Hair follicle dermal papilla cell (primary cell): ENCODE measurements at places on chromosomes 12 and 14. TPM values are rescaled to one million over a fixed set of nuclear protein-coding genes. Genes with fewer than 3 reads are reported as not detected.

The POLE2 gene
- 2.7 and 4.7 TPM in 2 replicates for total RNA-seq

The GNB3 gene
- total RNA-seq = 1.9 and 5.8 TPM in 2 replicates

The SPTB gene
- under 0.01 TPM in 1 of 2 replicates, not detected in the other for total RNA-seq

The EML5 gene
- 0.12 and 0.81 TPM in 2 replicates for total RNA-seq

The PARP11 gene
- total RNA-seq = 7.0 and 7.8 TPM in 2 replicates
